ENCODE measurements at places on chromosomes 6 and 20.

GRCh38 chr6:152634773-152635172 lies 2.4 kb downstream of the SYNE1 start:
- DNase-seq: no peak

DNA sequence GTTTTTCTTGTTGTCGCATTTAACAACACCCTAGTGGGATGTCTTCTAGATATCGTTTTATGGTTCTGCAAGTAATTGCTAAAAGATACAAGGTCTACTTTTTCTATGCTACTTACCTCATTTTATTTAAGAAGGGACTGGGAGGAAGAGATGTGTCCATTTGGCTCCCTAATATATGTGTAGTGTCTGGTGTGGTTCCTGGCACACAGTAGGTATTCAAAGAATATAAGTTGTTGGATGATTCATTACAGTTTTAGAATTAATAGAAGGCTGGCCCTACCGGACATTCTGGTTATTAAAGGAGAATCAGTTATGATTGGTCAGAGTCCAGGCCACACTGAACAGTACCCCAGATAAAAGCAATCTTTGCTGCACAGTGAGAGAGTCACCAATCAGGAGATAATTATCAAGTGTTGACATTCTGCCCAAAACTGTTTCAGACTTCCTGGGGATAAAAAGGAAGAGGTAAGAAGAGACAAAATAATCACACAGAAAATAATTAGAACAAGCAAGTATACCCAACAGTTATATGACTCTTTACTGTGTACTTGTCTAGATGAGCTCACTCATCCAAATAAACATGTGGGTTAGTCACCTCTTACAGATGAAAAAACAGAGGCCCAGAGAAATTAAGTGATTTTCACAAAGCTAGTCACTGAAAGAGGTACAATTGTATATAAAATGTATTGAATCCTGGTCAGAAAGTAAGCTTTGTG lies 7.0 kb downstream of the TMEM244 start:
- no peak for DNase-seq

- DNase-seq: no peak
These were observed 128.0 kb downstream of the BCAS1 start for GRCh38 chr20:53942472-53942816.

DNA sequence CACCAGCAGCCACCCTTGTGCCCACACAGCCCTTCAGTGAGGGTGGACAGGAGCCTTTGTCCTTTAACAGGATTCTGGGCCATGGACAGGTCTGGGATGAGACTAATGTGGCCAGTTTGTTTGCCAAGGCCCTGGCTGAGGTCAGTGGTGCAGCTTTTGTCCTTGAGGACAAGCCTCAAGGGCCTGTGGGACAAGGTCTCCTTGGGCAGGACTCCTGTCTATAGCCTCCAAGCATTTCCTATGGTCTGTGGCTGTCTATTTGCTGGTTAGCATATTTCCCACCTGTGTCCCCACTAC lies 44.1 kb downstream of the SUN5 start:
- DNase-seq: no peak

- no peak for DNase-seq
These were observed 11.1 kb downstream of the EDEM2 start for GRCh38 chr20:35135867-35136586.

DNA sequence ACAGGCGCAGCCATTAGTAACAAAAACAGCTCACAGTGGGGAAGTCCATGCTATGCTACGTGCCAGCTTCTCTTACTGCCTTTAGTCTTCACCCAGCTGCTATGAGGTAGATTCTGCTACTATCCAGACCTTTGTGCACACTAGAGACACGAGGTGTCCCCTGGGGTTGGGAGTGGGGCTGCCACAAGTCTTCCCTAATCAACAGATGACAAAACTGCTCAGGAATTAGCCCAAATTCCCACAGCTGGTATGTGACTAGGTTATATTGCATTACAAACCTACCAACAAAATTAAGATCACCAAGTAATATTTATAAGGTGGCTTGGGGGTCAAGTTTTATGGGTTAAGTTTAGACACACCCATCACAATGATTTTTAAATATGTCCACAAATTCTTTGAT lies 63.3 kb downstream of the PSMB1 start:
- DNase-seq: no peak

GRCh38 chr6:83430611-83431544 lies at the start of gene ME1:
TSS of gene ME1 (minus strand) at chr6:83431051. CDS start at chr6:83430954, 97 bp downstream.
- peak; percentile 70 for DNase-seq

- no peak for DNase-seq
These were observed 91.2 kb downstream of the ANKRD60 start for GRCh38 chr20:58137236-58137635.

DNA sequence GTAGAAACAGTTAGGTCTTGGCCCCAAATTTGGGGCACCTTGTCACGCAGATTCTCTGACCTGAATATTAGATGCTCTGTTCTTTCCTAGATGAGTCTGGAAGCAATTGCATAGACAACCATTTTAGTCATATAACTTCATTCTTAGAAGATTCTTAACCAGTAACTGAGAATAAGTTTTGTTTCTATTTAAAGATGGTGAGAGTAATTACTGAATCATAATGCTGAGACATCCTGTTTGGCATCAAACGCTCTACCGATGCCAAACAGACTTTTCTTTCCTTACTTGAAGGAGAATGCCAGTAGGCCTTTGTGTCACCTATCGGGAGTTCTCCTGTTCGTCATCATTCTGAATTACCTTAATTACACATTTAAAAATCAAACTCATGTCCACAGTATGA lies 131.6 kb upstream of the ID4 start:
- no peak for DNase-seq

GRCh38 chr6:147043994-147044477 lies 160.2 kb upstream of the STXBP5 start:
- DNase-seq: no peak

DNA sequence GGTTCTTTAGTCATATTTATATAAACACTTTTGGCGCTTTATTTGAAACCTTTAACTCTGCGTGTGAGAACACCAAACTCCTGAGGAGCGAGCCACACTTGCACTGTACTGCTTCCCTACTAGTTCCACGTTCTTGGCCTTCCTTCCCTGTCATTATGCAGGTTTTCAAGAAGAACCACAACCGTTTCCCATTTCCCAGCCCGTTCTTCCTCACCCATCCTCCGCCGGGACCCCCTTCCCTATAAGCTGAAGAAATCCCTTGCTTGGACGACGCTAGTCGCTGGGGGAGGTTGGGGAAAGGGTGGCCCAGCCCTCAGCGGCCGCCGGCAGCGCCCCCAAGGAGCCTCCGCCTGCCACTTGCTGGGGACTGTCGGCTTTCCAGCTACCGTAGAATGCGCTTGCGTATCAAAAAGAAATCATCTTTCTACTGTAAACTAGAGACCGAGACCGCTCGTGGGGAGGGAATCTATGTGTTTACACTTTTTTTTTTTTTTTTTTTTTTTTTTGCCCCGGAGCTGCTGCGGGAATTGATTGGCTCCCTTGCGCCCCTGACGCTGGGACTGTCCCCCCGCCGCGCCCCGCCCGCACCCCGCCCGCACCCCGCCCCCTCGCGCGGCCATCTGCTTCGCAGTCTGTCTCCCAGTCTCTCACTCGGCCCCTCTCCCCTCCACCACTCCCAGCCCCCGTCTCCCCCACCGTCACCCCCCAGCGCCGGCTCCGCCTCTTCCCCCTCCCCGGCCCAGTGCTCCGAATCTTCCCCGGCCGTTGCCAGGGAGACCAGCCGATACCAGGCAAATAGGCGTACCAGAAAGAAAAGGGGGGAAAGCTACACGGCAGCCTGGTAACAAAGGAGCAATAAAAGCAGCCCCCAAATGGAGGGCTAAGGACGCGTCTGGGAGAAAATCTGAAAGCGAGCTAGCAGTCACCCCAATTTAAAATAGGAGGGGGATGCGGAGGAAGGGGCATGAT lies 2.3 kb upstream of the MARCKS start:
- peak; percentile 94 for DNase-seq

DNA sequence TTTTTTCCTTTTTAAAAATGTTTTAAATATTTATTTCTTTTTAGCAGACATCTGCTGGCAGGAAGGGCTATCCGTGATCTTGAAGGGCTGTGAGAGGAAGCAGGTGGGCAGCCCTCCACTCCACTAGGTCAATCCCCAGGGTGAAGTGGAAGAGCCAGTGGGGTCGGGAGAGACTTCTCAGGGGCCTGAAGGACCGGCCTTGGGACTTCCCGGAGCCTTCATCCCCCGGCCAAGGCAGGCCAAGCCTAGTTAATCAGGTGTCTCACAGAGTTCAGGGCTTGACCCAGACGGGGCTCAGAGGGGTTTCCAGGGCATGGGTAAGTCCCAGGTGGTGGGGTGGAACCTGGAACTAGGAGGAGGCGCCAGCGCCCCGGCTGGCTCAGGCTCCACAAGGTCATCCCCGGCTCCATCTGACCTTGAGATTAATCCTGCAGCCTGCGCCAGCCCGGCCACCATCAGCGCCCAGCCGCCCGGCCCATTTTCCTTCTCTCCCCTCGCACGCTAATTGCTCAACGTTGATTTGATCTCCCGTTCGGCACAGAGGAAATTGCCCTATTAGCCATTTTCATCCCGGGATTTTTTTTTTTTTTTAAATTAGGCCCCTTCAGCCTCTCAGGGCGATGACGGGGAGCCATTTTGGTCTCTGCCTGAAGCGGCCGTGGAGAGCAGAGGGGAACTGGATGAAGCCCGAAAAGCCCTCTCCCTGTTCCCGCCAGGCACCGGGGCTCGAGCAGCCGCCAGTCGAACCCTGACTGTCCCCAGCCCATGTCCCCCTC lies 44.4 kb downstream of the MDFI start:
- no peak for DNase-seq

- DNase-seq: peak; percentile 93
These were observed at the start of gene EPB41L2 for GRCh38 chr6:131063028-131063763. TSS of gene EPB41L2 (minus strand) at chr6:131063245. CDS start at chr6:130956485, 106,760 bp downstream.

GRCh38 chr20:19858466-19859371 lies 100.7 kb downstream of the RIN2 start:
- DNase-seq: peak; percentile 29

DNA sequence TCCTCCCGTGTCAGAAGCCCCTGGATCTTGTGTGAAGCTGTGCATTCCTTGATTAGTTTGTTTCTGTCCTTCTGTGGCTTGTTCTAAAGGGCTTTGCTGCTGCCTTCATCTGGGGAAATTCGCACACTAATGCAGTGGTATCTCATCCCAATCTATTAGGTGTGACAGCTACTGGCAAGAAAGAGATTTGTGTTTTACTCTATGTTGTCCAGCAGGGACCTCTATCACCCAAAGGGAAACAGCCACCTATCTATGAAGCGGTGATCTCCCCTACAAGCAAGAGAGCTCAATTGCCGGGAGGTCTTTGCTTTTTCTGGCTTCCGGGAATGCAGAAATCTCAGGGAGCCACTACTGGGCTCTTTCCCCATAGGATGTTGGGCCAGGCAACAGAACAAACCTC lies 151.8 kb downstream of the NRN1 start:
- no peak for DNase-seq

GRCh38 chr20:17940224-17940971 lies 28.2 kb downstream of the SNX5 start:
- peak; percentile 47 for DNase-seq

- no peak for DNase-seq
These were observed 851 bp downstream of the SNX5 start for GRCh38 chr20:17967521-17968365.

- no peak for DNase-seq
These were observed 109.9 kb downstream of the GFRAL start for GRCh38 chr6:55437141-55437540.

- no peak for DNase-seq
These were observed 6.6 kb downstream of the HLA-B start for GRCh38 chr6:31350196-31351032.

DNA sequence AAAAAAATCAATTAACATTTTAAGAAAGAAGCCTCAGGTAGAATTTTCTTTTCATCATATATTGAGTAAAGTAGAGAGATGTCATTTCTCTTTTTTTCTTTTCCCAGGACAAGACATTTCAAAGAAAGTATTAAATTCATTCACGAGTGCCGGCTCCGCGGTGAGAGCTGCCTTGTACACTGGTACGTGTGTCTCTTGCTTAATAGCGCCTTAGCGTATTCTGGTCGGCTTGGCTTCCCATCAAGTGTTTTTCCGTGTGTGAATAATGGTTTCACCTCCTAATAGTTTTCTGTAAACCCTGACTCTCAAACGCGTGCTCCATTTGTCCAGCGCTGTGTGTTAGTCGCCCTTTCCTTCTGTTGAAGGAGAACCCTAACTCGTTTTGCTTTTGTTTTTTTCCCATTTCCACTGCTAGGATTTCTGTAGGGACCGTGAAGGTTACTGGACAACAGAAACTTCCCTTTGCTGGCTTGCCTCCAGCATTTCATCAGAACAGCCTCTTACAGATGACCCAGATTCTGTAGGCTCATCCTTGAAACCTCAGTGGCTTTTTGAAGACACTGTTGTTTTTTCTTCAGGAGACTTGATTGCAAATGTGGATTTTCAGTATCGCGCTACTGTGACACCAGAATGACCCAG lies 45.7 kb upstream of the IRF4 start:
- no peak for DNase-seq

GRCh38 chr20:33840160-33840559 lies 29.0 kb downstream of the CHMP4B start:
- DNase-seq: no peak

GRCh38 chr6:84243240-84243639 lies 15.8 kb upstream of the CEP162 start:
- peak; percentile 40 for DNase-seq

GRCh38 chr6:131116755-131117360 lies 18.4 kb upstream of the AKAP7 start:
- DNase-seq: peak; percentile 22

DNA sequence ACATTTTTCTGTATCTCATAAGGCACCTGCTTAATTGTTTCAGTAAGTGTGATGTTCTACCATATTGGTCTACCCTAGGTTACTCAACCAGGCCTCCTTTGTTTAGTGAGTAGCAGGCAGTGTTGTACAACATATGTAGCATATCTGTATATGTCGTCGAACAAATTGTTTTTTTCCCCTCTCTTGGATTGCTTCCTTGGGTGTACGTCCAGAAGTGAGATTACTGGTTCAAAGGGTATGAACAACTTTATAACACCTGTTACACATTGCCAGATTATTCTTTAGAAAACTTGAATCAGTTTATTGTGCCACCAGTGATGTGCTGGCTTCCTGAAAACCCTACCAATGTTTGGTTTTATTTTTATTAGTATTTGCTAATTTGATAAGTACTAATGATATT lies 14.7 kb downstream of the SLC16A10 start:
- DNase-seq: no peak

- no peak for DNase-seq
These were observed 62.5 kb downstream of the BCAS4 start for GRCh38 chr20:50857348-50857747.

GRCh38 chr6:137900815-137901214 lies 33.8 kb downstream of the TNFAIP3 start:
- DNase-seq: no peak

GRCh38 chr20:33730946-33731692 lies 677 bp upstream of the ZNF341 start:
- no peak for DNase-seq

DNA sequence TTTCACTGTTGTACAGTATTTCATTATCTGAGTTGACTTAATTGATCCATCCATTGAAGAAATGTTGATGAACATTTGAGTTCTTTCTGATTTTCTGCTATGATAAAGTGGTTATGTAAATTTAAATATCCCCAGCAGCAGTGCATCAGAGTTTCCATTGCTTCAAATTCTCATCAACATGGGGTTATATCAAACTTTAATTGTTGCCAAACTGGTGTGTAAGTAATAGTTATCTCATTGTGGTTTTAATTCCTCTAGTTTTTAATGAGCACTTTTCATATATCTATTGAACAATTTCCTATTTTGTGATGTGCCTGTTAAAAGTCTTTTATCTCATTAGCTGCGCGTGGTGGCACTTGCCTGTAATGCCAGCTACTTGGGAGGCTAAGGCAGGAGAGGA lies 18.1 kb downstream of the ZNFX1 start:
- no peak for DNase-seq

GRCh38 chr6:25017486-25017885 lies 81.7 kb upstream of the RIPOR2 start:
- no peak for DNase-seq

GRCh38 chr6:148448369-148449012 lies 105.9 kb downstream of the SASH1 start:
- DNase-seq: no peak
